K562 (cell line): ENCODE measurements at places on chromosomes 1 and 21. TPM values are rescaled to one million over a fixed set of nuclear protein-coding genes. Genes with fewer than 3 reads are reported as not detected.

GRCh38 chr1:57711326-57711725 is 287.5 kb upstream of the DAB1 start:
- DNase-seq: no peak
- H3K4me3 ChIP-seq: no peak overlapping the region

GRCh38 chr1:50681931-50682330 is 258.7 kb upstream of the DMRTA2 start:
- no peaks in the 10 kb centered on the region for H3K4me1 ChIP-seq
- no peak for DNase-seq
- H3K36me3 ChIP-seq: peaks cover 23% of the 10 kb centered on the region; the same call in 2 of the 3 replicates
- no peaks in the 10 kb centered on the region for H3K27me3 ChIP-seq
- no peak overlapping the region for H3K27ac ChIP-seq

The OBSCN gene
- total RNA-seq: 17.4 and 19.7 TPM in 2 replicates

The TMEM51 gene
- 0.80 and 1.0 TPM in 2 replicates for total RNA-seq

DNA sequence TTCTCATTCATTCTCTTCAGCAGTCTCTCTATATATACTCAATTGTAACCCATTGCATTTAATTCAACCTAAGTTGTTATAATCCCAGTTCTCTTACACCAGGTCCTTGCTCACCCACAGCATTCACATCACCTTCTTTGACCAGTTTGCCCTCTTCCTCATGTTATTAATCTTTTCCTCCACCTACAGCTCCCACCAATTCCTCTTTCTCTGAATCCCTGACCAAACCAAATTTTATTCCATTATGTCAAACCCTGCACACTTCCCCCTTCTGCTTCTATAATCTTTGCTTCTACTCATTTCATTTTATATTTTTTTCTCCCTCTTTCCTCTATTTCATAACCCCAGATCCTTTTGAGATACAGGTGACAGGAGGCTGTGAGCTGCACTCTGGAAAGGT is 1.4 kb downstream of the CD1A start:
- no peak overlapping the region for H3K4me3 ChIP-seq
- H3K27me3 ChIP-seq: no peaks in the 10 kb centered on the region
- H3K36me3 ChIP-seq: no peaks in the 10 kb centered on the region
- H3K27ac ChIP-seq: no peak overlapping the region
- no peak for DNase-seq
- no peaks in the 10 kb centered on the region for H3K4me1 ChIP-seq

DNA sequence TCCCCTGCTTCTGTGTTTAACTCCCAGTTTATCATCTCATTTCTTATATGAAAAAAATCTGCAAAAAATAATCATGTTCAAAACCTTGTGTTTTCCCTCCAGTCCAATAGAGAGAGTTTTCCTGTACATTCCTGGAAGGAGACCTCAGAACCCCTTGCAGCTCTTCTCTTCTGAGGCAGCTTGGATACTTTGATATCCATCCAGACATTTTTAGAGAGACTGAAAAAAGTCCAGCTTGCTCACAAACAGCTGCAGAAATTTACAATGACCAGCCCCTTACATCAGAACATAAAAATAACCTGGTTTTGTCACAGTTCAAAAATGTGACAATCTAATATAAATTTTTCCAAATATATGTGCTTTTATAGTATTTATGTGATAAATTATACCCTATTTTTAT is 73.3 kb upstream of the C1orf115 start:
- H3K4me3 ChIP-seq: no peak overlapping the region
- H3K27ac ChIP-seq: no peak overlapping the region
- no peaks in the 10 kb centered on the region for H3K4me1 ChIP-seq
- no peaks in the 10 kb centered on the region for H3K36me3 ChIP-seq
- DNase-seq: no peak
- H3K27me3 ChIP-seq: no peaks in the 10 kb centered on the region

DNA sequence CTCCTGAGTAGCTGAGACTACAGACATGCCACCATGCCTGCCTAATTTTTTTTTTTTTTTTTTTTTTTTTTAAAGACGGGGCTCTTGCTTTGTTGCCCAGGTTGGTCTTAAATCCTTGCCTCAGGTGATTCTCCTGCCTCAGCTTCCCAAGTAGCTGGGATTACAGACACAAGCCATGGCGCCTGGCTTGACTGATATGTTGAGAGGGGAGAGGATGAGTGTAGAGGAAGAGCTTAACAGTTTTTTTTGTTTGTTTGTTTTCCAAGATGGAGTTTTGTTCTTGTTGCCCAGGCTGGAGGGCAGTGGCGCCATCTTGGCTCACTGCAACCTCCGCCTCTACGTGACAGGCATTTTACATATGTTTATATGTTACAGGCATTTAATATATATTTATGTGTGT is 2.5 kb downstream of the SRP9 start:
- H3K36me3 ChIP-seq: peaks cover 65% of the 10 kb centered on the region
- no peak overlapping the region for H3K27ac ChIP-seq
- DNase-seq: no peak
- no peaks in the 10 kb centered on the region for H3K27me3 ChIP-seq
- peaks cover 5% of the 10 kb centered on the region; the same call in 2 of the 3 replicates for H3K4me1 ChIP-seq

GRCh38 chr1:35567947-35568558 is 5.1 kb upstream of the TFAP2E start:
- H3K4me1 ChIP-seq: peaks cover 13% of the 10 kb centered on the region; the same call in 1 of the 2 replicates
- peaks cover 3% of the 10 kb centered on the region; the same call in 2 of the 3 replicates for H3K27me3 ChIP-seq
- H3K4me3 ChIP-seq: no peak overlapping the region
- H3K36me3 ChIP-seq: peaks cover 25% of the 10 kb centered on the region; the same call in 1 of the 3 replicates
- no peak for DNase-seq
- no peak overlapping the region for H3K27ac ChIP-seq

The CLDN19 gene
- not detected in 2 replicates for total RNA-seq

The TENT5C gene
- 7.1 and 7.7 TPM in 2 replicates for total RNA-seq

DNA sequence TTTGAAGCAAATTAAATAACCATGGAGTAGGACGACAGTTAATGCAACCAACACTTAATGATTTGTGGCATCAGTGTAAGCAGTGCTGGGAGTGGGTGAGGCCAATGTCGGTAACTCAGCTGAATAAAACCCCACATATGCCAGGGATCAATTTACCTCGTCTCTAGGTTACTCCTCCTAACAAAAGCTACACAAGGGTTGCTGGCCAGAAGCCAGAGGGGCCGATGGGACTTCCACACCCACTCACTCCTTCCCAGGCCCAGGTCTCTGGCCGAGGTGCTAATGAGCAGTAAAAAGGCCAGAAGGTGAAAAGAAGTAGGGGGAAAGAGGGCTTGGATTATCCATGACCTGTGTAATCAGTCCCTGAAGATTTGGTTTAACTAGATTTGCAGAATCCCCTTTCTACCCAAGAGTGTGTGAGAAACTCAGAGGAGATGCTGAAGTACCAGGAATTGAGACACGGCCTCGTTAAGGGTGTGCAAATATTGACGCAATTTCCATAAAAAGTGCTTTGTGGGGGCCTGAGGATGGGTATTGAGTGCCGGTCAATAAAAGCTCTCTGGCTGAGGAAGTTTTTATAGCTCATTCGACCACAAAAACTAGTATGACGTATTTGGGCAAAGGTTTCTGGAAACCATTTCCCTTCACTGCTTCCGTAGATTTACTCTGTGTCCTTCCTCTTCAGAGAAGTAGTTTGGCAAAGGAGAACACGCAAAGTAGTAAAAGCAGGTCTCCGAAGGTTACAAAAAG is 145.5 kb downstream of the TBX15 start:
- H3K4me1 ChIP-seq: no peaks in the 10 kb centered on the region
- DNase-seq: no peak

The CSTB gene
- 43.5 and 48.1 TPM in 2 replicates for total RNA-seq
